ENCODE measurements at places on chromosomes 4 and X.

GRCh38 chrX:41733939-41734338 is 10.0 kb downstream of the GPR82 start:
- no peak for DNase-seq

DNA sequence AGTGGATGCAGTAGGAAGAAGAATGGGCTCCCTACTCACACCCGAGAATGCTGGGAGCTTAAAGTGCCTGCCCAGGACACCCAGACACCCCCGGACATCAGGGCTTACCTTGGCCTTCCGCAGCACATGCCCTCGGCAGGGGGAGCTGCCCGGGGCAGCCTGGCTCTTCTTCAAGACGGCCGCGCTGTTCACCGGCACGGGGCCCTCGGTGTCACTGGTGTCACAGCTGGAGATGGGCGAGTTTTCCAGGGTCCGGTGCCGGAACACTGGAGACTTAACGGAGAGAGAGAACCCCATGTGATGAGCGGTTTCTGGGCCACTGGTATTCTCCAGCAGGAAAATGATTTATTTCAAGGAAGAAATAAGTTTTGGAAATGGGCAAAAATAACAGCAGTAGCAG is 170.9 kb downstream of the AFAP1 start:
- no peak for DNase-seq

DNA sequence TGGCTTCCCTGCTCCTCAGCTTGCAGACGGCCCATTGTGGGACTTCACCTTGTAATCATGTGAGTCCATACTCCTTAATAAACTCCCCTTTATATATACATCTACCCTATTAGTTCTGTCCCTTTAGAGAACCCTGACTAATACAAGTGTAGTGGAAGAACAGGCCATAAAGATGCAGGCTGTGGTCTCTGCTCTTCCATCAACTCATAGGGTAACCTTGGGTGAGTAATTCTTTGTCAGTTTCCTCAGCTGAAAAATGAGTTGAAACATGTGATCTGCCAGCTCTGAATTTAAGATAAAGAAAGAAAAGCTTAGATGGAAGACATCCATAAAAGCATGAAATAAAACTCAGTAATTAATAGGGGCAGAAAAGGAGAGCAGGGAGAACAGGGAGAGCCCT is 103.6 kb downstream of the ENOX2 start:
- DNase-seq = no peak

DNA sequence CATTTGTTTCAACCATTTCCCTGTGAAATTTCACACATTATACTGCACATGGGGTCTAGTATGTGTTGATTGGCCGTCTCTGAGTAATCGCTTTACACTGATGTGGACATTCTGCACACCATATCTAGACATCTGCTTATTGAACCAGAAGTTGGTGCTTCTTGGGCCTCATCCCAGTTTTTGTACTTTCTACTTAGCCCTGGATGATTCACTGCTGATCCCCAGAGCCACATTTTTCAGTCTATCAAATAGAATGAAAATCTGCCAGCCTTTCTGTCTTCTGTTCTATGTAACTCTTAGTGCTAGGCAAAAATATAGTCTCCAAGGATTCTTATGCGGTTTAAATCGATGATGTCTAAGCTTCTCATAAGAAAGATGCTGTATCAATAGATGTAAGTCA is 40.5 kb upstream of the RELL1 start:
- DNase-seq = no peak

DNA sequence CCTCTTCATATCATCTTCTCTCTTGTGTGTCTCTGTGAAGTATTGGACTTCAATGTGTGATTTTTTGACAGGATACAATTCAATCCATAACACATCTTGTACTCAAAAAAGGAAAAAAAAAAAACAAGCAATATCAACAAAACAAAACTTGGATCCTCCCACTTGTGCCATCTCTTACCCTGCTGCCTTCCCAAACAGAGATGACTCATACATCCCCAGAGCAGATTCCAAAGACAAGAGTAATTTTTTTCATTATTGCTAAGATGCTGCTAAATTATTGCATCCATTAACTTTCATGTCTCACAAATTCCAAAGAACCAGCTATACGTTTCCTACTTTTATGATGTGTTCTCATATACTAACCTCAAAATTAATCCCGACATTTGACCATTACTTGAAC is 479.2 kb downstream of the GBA3 start:
- DNase-seq = no peak

GRCh38 chr4:144179152-144179739 is 38.7 kb upstream of the GYPA start:
- DNase-seq = no peak

DNA sequence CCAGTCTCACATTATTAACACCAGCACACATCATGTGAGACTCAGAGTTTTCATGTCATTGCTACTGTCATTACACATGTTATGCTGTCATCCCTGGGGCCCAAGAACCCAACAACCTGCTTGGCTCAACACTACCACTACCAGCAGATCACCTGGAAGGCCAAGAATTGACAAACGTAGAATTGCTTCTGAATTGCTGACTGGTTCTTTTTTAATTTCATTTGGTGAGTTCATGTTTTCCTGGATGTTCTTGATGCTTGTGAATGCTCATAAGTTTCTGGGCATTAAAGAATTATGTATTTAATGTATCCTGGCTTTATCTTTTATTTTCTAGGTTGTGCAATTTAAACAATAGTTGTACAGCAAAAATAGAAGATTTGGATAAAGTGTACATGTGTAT is 40.2 kb downstream of the ACTRT1 start:
- no peak for DNase-seq

DNA sequence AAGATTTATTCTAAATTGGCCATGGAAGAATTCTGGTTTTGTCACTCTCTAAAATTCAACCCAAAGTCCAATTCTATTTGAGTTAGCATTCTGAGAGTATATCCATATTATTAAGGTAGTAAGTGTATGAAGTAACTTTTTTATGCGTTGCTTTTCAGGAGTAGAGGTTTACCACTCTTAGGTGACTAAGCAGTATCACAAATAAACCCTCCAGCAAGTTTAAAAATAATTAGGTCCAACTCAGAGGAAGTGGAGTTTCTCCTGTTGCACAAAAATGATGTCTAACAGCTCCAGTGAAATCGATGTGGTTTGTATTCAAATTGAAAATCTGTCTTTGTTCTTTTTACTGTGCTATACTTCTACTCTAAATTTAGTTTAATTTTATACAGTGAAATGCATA is 6.6 kb downstream of the SCML1 start:
- DNase-seq = no peak

GRCh38 chrX:136168929-136169735 is 21.8 kb downstream of the FHL1 start:
- no peak for DNase-seq

- no peak for DNase-seq
These were observed 141.9 kb downstream of the THOC2 start for GRCh38 chrX:123590842-123591486.

DNA sequence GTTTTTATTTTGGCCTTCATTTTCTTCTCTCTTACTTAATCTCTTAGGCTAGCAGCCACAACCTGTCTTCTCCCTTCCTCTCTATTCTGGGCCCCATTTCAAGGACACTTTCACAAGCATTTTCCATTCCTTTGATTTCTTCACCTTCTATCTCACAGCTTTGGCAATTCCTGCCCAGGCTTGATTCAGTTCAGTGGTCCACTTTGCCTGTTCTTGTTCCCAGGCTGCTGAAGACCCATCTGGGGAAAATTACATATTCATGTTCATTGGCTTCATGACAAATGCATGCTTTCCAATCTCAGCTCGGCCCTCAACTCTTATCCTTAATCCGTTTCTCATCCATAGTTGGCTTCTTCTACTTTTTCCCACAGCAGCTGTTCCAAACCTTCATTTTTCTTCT is 38.7 kb upstream of the LPAR4 start:
- DNase-seq = no peak

- DNase-seq = no peak
These were observed 34.8 kb downstream of the HOPX start for GRCh38 chr4:56646341-56646740.

DNA sequence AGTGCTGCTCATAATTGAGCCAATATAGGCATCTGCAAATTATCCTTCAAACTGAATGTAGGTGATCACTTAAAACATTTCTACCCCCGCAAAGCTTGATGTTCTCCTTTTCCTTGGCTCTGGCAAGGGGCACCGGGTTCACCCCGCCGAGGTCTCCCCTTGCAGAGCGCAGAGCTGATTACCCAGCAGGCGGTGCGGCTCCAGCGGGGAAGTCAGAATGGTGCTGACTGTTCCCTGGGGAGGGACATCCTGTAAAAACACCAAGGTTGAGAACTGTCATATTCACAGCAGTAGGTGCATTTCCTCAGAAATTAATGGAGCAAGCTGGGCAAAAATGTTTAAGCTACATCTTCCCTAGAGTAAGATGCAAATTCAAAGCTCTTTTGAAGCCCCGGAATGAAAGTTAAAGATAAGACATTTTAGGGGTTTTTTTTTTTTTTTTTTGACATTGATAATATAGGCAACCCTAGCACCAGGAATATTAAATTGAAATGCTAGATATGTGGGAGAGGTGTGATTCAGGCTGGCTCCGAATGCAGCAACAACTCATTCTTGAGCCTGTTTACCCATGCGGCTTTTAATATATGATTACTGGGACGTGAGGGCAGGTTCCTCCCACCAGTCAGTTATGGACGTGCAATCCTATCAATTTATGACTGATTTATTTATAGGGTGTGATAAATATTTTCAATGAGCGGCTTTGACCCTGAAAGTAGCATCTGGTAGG is 767.3 kb upstream of the TENM3 start:
- no peak for DNase-seq

GRCh38 chr4:119135721-119136121 is at the start of gene MYOZ2:
Gene MYOZ2 (plus strand): TSS chr4:119135832. CDS start chr4:119136526, 694 bp downstream.
- no peak for DNase-seq

DNA sequence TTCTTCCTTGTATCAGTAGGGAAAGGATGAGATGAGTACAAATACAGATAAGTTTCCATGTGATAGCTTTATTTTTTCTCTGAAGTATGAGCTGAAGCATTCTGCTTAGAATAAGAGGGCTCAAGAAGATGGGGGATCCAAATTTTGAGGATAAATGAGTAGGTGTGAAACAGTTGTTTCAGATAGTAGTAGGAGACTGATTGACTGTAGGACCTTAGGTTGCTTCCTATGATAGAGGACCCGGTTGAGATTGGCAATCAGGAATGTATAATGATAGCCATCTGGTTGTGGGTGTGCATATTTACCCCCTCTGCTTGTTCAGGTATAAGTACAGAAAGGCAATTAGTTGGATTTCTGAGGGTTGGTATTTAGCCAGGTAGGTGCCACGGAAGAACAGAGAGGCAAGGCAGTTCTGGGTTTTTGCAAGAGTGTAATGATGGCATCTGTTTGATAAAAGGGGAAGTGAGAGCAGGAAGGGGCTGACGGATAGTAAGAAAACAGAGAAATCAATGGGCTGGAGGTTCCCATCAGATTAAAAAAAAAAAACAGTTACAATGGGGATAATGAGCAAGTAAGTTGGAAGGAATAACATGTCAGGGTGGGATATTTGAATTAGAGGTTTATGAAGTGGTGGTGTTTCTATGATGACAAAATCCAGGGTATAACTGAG is 13.7 kb downstream of the OCRL start:
- no peak for DNase-seq

- DNase-seq = no peak
These were observed 223.5 kb downstream of the APBB2 start for GRCh38 chr4:40990899-40991265.
